ENCODE measurements at places on chromosomes 2 and 18.

- DNase-seq = no peak
Observed at GRCh38 chr2:53801547-53801946, 14.7 kb downstream of the ERLEC1 start.

DNA sequence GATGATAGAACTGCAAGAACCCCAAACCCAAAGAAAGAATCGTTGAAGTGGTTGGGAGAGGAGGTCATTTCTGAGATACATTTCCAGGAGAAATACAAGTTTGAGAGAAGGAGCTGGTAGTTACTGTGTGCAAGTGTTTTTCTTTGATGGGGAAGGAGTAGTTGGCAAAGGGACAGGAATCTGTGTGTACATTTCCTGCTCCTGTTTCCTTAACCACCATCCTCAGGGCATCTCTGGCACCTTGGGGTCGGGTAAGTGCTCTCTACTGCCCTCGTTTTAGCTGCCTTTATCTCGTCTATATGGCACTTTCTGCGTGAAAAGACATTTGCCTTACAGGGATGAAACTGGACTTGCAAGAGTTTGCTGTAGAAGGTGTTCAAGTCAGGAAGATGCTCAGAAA, 27.3 kb downstream of the CDC42EP3 start:
- no peak for DNase-seq

- DNase-seq = no peak
Observed at GRCh38 chr2:226738821-226739544, 60.6 kb downstream of the IRS1 start.

GRCh38 chr2:143433251-143433650, 304.0 kb downstream of the ARHGAP15 start:
- DNase-seq = no peak

DNA sequence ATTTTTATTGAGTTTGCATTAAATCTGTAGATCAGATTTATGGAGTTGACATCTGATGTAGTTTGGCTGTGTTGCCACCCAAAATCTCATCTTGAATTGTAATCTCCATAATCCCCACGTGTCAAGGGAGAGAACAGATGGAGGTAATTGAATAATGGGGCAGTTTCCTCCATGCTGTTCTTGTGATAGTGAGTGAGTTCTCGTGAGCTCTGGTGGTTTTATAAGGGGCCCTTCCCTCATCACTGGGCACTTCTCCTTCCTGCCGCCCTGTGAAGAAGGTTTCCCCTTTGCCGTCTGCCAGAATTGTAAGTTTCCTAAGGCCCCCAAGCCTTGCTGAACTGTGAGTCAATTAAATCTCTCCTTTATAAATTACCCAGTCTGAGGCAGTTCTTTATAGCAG, 32.2 kb downstream of the ZC3H15 start:
- DNase-seq = no peak

DNA sequence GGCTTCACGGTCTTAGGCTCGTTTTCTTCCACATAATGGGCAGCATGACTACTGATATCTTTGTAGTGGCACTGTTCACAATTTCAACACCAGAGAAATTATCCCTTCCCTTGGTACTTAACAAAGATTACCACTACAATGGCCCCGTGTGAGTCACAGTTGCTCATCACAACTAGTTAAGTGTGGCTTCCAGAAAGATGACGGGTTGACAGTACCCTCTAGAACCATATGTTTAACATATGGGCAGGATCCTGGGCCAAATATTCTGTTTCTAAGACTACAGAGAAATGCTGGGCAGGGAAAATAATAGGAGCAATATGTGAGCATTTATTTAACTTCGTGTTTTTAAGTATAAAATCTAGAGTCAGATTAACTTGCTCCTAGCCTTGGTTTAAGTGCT, 780.1 kb upstream of the LINC00305 start:
- no peak for DNase-seq

- no peak for DNase-seq
Observed at GRCh38 chr2:226971770-226972169, 135.9 kb downstream of the RHBDD1 start.

- no peak for DNase-seq
Observed at GRCh38 chr2:204505488-204505887, 39.8 kb upstream of the PARD3B start.

GRCh38 chr2:59195851-59196250, 954.7 kb upstream of the FANCL start:
- DNase-seq = no peak

DNA sequence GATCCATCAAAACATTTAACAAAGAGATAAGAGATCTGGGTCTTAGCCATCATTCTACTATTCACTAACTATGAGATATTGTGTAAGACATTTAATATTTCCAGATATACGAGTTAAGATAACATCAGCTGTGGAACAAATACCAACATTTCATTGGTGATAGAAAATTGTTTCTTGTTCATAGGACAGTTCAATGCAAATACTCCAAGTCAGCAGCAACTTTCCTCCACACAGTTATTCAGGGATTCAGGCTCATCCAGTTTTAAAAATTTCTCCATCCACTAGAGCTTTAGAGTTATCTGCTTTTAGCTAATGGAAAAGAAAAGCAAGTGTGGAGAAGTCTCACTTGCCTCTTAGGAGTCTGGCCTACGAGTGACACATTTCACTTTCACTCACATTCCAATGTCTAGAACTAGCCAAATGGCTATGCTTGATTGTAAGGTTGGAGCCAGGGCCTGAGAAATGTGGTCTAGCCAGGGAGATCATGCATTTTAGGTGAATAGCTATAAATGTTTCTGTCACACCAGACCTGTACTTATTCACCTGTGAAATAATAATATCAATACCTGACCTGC, 119.3 kb upstream of the MAPRE2 start:
- no peak for DNase-seq

DNA sequence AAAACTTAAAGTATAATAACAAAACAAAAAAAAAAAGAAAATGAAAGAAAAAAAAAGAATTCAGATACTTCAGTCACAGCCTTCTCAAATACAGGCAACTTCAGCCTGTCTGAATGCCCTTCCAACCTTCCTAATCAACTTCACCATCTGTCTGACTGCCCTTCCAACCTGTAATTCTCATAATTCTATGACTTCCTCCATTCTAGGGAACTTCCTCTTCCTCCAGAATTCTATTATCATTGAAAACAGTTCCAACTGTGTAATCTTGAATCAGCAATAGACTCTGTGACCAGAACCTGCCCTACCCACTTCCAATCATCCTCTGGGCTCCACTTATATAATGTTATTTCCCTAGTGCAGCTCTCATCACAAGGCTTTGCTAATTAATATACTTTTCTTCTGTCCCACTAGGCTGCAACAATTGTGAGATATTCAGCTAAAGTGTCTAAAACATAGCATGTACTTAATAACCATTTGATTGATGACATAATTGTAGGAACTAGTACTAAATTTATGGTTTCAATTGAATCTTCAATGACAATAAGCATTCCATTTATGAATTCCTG, 127.3 kb downstream of the UPP2 start:
- no peak for DNase-seq

DNA sequence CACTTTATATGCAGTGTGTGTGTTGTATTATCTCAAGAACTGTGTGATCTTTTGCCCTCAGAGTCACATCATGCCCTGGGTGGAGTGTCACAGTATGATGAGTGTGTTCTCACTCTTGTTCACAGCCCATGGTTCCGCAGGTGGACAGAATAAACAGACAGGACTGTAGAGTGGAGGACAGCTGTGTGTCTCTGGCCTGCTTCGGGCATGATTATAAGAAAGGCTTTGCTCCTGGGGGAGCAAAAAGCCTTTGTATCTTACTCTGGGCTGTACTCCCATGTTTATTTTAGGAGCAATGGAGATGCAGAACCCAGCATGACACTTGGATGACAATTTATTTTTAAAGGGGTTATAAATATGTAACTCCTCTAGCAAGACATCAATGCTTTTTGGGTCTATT, 371.7 kb upstream of the MEX3C start:
- DNase-seq = no peak
